ENCODE measurements at places on chromosomes 1 and 21.

DNA sequence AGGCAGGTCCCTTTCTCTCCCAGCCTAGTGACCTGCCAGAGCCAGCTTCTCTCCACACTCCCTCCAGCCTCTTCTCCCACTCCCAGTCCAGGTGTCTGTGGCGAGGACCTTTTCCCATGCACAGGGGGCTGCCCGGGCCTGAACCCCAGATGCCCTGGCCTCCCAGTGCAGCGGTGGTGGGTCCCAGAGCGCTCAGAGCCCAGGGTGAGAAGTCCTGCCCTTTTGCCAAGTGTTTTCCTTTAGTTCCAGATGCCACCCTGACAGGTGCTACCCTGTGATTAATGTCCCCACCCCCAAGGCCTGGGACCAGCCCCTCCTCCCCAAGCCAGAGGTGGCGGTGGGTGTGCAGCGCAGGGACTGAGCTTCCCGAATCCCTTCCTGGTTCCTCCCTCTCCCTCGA lies 90.4 kb downstream of the PAX7 start:
- no peak for DNase-seq

DNA sequence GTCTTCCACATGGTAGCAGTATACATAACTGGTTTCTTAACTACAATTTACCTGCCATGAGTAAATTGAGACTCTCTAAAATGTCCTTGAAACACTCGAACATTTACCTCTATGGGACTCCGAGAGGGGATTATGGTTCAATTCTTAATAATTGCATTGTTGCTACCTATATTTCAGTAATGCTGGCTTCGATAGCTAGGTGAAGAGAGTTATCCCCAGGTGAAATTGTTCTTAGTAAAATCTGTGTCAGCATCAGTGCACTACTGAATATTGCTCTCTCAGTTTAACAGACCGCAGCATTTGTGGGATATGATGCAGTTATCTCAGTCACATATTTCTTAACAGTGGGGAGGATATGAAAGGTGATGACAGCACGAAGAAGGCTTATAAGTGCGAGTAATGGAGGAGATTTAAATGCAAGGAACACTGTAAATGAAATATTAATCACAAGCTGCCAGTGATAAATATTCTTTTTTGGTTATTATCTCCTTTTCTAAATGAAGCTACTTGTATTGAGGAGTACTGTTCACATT lies 801.9 kb downstream of the BRINP3 start:
- no peak for DNase-seq

GRCh38 chr1:229578168-229579058 lies 19.9 kb upstream of the ABCB10 start:
- DNase-seq = no peak

DNA sequence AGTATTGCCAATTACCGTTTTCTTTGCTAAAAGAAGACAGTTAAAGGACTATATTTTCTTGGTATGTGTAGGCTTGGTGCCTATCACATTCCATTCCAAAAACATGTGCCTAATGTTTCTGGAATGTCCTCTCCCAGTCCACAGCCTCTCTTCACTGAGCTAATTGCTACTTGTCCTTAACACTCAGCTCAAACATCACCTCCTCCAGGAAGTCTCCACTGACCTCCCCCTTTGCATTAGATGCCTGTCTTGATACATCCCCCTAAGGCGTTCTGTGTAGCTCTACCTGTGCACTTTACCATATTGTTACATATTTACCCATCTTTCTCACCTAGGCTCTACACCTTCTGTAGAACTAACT lies 195.6 kb upstream of the CAMK1G start:
- no peak for DNase-seq

- no peak for DNase-seq
Measured at GRCh38 chr1:223250632-223251015, 107.6 kb upstream of the TLR5 start.

DNA sequence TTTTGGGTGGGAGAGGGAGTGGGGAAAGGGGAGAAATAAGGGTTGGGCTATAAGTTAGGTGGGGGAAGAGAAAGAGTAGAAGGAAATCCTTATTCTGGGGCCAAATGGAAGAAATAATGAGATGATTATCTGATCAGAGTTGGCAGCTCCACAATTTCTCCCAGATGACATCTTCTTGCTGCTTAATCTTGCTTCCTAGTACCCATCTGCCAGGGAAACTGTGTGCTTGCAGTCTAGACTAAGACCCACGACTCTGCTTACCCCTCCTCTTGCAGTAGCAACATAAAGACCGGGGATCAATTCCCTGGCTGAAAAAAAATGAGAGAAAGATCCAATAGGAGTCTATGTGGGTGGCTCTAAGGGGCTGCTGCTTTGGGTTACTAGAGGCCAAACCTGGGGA lies 95.6 kb downstream of the PAPPA2 start:
- DNase-seq = no peak
